T-helper 17 cell (primary cell): ENCODE measurements at places on chromosomes 1 and 21. TPM values are rescaled to one million over a fixed set of nuclear protein-coding genes. Genes with fewer than 3 reads are reported as not detected.

The NKAIN1 gene
- not detected for total RNA-seq

The MYOC gene
- not detected for total RNA-seq

DNA sequence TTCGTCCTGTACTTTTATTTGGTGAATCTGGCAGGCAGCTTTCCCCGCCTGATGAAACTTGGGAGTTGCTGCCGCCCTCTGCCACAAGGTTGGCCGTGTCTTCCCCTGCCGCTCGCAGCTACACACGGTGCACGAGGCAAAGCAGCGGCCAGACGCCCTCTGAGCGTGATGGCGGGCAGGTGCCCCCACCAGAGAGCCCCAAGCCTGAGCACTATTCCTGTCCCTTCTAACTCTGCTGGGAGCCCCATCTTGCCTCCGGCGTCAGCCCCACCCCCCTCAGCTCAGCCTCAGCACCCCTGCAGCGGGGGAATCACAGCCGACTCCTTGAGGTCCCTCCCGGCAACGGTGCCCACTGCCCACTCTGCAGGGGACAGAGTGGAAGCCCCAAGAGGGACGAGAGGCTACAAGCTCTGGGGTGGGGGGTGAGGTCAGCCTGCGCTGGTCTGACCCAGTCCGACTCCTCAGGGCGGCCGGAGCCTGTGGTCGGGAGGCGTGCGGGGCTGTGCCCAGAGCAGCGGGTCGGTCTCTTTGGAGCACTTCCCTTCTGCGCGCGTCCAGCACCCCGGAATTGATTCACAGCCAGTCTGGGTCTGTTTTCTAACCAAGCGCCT lies 41.3 kb downstream of the RIPK4 start:
- no peak for DNase-seq

DNA sequence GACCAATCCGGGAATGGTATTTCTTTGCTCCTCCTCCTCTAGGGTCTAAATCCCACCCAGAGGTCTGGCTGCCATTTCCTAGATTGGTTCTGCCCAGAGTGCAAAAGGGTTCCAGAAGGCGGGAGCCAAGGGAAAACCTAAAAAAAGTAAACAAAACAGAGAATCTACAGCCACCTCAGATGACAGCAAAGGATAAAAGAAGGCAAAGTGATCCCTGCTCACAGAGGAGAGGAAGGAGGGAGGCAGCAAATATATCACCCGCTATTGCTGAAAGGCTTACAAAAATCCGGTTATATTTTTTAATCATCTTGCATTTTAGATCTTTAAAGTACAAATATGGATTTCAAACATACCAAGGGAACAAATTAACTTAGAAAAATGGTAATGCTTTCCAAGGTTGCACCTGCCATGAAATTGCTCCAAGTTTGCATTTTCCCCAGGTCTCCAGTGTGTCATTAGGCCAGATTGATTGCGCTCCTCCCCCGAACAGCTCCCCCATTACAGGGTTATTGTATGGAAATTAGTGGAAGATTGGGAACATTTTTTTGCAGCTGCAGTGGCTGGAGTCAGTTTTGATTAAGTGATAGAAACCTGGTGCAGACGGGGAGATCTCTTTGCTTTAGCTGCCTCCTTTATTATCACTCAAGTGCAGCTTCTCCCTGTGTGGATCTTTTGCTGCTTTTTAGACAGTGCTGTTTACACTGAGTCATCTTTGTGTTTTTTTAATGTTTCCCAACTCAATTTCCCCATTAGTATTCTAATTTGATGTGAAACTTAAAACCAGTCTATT lies 280.5 kb upstream of the CAMK1G start:
- DNase-seq: no peak

DNA sequence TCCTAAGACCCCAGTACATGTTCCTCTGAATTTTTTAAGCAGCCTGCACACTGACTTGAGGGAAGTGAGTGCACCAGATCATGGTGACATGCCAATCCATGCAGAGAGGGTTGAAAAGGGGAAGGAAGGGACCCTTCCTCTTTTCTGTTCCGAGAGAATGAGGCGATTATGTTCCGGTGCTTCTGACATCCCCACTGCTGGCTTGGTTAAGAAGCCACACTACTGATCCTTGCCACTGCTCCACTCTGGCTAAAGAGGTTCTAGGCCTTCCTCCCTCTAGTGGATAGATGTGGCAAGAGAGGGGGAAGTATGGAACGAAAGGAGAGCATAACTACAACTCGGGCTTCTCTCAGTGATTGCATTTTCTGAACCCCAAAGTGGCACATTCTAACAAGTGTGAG lies 1.8 kb upstream of the CYB5R1 start:
- no peak for DNase-seq

DNA sequence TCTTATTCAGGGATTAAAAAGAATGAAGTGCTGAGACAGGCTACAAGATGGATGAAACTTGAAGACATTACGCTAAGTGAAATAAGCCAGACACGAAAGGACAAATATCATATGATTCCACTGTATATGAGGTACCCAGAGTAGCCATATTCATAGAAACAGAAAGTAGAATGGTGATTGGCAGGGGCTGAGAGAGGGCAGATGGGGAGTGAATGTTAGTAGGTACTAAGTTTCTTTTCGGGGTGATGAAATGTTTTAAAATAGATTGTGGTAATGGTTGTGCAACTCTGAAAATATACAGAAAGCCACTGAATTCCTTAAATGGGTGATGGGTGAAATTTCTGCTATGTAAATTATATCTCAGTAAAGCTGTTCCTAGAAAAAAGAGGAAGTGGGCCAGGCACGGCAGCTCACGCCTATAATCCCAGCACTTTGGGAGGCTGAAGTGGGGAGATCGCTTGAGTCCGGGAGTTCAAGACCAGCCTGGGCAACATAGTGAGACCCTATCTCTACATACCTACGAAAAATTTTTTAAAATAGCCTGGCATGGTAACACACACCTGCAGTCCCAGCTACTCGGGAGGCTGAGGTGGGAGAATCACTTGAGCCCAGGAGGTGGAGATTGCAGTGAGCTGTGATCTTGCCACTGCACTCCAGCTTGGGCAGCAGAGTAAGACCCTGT lies 15.9 kb downstream of the SLC27A3 start:
- DNase-seq: no peak

DNA sequence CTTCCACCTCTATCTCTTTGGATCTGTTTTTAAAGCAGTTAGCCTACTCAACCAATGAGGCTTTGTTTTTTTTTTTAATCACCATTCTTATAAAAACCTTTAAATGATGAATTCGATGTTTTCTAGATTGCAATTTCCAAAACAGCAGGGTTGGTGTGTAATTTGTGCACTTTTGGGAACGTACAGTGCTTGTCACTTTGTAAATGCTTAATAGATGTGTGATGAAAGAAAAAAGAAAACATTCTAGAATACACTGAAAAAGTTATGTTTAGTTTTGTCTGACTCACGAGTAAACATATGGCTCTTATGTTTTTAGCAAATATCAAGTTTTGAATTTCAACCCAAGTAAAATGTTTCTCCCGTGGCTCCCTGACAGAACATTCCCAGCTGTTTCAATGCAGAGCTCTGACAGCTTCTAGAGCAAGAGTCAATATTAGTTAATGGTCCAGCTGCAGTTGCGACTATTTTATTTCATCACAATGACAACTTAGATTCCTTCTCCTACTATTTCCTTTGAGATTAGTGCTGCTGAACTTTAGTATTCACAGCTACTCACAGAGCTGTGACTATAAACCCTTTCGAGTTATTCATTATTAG lies 362.5 kb upstream of the ADAMTS5 start:
- no peak for DNase-seq

- DNase-seq: no peak
These were observed 68.9 kb upstream of the DMRTA2 start for GRCh38 chr1:50492142-50492541.

- no peak for DNase-seq
These were observed 92.5 kb downstream of the CDC42BPA start for GRCh38 chr1:227225715-227226346.
